ENCODE measurements at places on chromosomes 12 and 14.

GRCh38 chr14:42517806-42518500 lies 911.3 kb downstream of the LRFN5 start:
- DNase-seq = no peak

DNA sequence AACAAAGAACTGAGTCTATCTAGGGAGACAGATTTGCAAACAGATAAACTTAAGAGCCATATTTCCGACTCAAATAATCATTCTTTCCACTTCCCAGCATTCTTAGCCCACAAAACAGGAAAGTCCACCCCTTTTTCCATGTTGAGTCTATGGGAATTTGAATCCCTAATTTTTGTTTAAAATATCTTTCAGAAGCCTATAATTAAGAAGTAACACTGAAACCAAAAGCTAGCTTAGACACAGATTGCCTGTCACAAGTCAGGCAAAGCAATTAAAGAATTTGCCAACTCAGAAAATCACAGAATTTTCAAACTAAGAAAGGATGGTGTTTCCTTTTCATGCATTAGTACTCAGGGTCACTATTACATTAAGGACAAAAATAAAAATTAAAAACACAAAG lies 17.0 kb downstream of the ATP2B1 start:
- DNase-seq = no peak

GRCh38 chr12:47725893-47726292 lies 603 bp upstream of the ENDOU start:
- no peak for DNase-seq

- DNase-seq = no peak
These were observed 401.8 kb downstream of the BTG1 start for GRCh38 chr12:91743704-91744321.

DNA sequence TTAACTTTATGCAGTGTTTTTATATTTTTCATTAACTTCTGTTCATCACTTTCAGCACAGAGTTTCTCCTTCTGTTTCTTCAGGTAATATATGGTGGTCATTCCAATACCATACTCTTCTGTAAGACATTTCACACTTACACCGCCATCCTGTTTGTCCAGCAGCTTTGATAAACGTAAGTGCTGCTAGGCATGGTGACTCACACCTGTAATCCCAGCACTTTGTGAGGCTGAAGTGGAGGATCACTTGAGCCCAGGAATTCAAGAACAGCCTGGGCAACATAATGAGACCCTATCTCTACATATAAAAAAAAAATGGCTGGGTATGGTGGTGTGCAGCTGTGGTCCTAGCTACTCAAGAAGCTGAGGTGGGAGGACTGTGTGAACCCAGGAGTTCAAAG lies 55.8 kb downstream of the EXOC5 start:
- DNase-seq = no peak

DNA sequence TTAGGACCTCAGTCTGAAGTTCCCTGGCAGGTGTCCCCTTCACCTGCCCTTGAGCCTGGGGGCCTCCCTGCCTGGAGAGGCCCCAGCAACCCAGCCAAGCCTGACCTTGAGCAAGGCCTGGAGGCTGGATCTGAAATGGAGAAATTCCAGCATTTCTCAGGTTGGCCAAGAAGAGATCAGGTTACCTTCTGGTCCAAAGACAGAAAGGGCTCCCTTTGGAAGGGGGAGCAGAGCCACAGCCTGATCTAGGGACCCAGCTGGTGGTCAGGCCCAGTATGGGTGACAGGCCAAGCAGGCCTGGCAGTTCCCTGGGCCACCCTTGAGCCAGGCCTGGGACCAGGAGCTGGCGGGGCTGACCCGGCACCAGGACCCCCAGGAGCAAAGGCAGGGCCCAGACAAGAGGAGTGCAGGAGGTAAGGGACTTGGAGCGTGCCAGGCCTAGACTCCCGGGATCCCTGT lies 82.8 kb downstream of the TNFAIP2 start:
- no peak for DNase-seq

GRCh38 chr12:119153477-119154434 lies 25.0 kb upstream of the HSPB8 start:
- DNase-seq = no peak

- no peak for DNase-seq
These were observed 35.3 kb downstream of the ZC3H14 start for GRCh38 chr14:88598097-88598675.

DNA sequence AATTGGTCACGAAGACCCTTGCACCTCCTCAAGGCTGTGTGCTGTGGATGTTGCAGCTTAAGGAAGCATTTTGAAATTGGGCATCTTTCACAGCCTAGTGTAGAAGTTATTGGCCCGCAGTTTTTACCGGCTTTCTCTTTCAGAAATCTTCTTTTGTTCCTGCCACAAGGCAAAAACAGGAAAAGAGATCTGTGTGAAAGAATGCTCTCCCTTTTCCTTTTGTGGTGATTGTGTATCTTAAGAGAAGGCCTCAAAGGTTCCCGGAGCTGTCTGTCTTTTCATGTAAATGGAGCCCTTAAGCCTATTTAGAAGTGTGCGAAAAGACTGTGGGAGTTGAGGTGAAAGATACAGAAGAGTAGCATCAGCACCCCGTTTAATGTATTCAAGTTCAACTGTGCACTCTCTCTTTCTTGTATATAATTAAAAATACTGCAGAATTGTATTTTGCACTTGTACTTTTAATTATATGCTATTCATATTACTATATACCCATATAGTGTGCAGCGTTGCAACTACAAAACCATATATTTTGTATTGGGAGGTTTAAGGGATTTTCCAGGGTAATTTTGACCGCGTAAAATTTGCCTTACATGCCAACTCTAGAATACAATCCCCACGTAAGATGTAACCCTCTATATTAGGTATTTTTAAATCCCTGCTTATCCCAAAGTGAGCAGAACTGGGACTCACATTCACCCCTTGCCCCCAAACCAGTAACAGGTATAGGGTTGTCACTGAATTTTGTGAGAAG lies 441.7 kb downstream of the RAD51B start:
- no peak for DNase-seq

DNA sequence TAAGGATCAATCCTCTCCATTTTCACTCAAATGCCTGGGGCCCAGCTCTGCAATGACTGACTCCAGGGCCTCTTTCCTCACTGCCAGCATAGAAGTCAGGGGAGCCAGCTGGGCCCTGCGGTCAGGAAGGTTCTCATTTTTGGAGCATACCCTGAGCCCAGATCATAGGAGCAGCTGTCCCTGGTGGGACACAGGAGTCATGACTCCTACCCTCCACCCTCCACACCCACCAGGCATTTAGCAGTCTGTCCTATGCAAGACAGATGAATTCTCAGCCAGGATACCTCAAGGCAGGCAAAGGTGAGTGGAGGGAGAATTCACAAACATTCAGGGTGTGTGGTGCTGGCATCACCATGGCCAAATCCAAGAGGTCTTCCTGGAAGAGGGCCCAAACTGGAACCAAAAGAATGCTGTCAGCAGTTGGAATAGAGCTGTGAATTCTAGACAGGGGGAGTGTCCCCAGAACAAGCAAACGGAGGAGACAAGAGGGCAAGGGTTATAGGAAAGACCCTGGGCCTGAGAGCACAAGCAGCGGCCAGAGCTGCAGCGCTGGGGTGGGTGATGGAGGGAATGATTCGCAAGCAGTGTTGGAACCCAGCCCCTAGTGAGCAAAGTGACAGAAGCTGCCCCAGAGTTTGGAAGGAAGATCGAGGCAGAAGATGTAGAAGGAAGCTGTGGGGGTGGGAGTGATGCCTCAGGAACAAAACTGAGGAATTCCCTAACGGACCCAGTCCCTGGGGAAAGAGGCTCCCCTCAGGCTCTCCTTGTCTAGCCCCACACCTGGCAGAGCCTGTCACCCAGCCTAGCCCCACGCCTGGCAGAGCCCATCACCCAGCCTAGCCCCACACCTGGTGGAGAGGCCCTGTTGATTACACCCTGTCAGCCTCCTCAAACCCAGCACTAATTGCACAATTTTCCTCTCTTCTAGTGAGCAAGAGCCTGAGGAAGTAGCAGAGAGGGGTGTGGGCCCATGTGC lies 4.5 kb upstream of the REM2 start:
- DNase-seq = no peak

DNA sequence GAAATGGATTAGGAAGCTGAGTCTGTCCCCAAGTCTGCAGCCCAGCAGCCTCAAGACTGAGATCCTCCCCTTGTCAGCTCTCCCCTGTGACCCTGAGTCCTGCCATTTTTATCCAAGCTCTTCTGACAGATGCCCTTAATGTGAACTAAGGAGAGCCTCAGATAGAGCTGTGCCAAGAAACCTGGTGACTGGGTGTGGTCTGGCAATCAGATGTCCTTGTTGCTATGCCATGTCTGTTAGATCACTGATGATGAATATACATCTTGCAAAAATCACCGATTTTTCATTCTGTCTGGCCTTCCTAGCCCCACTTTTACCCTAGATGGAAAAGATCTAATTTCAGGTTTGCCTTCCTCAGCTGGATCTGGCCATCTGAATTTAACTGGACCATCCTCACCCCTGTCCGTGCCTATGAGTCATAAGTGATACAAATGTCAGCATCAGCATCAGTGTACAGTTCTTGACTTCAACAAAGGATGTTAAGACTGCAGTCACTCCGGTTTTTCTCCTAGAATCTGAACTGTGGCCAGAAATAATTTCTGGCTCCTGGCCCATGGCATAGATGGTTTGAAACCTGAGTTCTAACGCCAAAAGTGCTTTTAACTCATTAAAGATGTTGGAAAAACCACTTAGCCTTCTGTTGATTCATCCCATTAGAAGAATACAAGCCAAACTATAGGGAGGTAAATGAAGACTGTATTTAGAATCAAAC lies 61.2 kb upstream of the GRIP1 start:
- peak; percentile 33 for DNase-seq

- DNase-seq = no peak
These were observed 113.9 kb upstream of the DYRK2 start for GRCh38 chr12:67534681-67535080.

GRCh38 chr12:133231001-133231400 lies 4.7 kb downstream of the ANHX start:
- DNase-seq = no peak

- no peak for DNase-seq
These were observed 1069.1 kb downstream of the SLC6A15 start for GRCh38 chr12:83843541-83843940.

GRCh38 chr12:10960211-10960610 lies 21.1 kb upstream of the TAS2R14 start:
- DNase-seq = no peak

DNA sequence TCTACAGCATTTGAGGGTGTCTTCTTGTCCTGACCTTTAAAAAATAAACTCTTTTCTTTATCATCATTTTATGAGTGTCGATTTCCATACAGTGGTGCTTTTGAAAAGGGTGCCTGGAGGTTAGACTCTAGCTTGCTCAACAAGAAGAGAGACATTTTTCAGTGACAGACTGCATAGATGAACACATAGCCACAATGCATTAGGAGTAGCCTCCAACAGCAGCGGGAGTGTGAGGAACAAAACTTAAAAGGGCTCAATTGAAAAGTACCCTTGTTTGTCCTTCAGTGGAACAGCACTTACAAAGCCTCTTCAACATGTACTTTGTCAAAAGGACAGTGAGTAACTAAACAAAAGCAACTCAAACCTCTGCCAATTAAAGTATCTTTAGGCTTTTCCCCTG lies 119.3 kb downstream of the SOX5 start:
- DNase-seq = no peak

DNA sequence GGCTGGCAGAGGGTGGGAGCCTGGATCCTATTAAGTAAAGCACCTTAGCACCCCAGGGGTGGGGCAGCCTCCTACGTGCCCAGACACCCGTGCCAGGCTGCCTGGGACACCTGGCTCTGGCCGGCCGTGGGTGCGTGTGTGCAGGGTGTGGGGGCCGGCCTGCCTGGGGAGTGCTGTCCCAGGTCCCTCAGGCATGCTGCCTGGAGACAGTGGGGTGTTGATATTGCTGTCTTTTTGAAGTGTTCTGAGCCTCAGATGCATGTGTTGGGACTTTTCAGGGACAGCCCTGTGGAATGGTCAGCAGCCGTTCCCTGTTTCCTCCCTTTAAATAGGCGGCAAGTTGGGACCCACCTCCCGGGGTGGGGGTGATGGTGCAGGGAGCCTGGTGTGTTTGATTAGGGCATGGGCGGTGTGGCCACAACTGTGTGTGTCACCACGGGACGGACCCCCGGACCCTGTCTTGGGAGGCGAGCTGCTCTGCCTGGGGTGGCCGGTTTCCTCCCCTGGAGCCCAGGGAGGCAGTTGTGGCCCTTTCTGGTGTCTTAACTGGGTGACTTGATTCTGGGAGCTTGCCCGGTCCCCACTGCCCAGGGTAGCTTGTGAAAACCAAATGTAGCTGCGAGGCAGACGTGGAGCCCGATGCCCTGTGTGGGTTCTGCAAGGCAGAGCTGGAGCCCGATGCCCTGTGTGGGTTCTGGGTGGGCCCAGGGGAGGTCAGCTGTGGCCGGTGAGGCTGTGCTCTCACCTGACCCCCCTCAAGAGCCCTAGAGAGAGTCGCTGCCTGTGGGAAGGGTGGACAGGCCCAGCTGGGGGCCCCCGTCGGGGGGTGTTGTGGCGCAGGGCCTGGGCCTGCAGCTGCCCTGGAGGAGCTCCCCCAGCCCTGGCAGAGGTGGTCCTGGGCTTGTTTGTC lies 8.2 kb downstream of the ULK1 start:
- DNase-seq = no peak

DNA sequence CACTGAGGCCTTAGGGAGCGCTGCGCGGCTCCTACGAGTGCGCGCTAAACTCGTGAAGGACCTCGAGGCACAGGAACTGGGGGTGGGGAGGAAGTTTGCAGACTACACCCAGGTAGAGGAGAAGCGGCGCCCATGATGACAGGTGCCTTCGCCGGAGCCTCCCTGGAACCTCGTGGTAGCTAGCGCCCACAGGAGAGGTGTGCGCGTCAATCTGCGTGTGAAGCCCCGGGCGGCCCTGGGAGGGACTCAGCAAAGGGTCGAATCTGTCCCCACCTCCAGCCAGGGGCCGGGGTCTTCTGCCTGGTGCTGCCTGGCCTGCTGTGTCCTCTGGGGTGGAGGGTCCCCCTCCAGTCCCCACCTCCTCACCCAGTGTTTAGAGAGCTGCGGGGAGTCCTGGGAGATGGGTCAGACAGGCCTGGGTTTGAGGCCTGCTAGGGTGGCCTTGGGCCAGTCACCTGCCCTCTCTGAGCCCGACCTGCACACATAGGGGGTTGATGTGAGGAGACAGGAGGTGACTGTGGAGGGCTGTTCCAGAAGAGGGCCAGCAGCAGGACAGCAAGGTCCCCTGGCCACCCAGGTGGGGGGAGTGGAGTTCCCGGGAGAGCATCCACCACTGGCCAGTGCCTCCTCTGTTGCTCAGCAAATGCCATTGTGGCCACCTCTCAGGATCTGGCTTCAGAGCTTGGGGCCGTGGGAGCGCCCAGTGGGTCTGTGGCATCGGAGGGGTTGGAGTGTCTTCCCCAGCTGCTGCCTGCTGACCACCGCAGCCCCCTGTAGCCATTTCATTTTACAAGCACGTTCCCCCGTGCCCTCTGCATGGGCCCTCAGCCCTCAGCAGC lies 20.2 kb upstream of the KIF26A start:
- DNase-seq = no peak

- DNase-seq = no peak
These were observed 303.5 kb upstream of the SFSWAP start for GRCh38 chr12:131407221-131408035.

- DNase-seq = no peak
These were observed 218.9 kb upstream of the CDKN3 start for GRCh38 chr14:54177641-54178621.

- no peak for DNase-seq
These were observed 10.8 kb downstream of the PROX2 start for GRCh38 chr14:74865156-74865555.

- DNase-seq = no peak
These were observed 502 bp downstream of the ITGA5 start for GRCh38 chr12:54418441-54419087.
